ENCODE measurements at places on chromosomes 1 and 21.

- no peak for DNase-seq
Observed at GRCh38 chr1:241962153-241962552, 4.6 kb downstream of the BECN2 start.

DNA sequence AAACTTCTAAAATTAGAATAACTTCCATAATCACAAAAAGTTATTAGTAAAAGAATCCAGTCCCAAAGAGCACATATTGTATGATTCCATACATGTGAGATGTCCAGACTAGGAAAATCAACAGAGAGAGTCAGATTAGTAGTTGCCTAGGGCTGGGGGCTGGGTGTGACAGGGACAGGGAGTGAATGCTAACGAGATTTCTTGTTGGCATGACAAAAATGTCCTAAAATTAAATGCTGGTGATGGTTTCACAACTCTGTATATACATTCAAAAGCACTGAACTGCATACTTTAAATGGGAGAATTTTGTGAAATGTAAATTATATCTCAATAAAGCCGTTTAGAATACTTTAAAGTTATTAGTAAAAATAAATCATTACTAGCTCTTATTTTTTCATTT lies 92.2 kb downstream of the SLC44A5 start:
- DNase-seq = no peak

DNA sequence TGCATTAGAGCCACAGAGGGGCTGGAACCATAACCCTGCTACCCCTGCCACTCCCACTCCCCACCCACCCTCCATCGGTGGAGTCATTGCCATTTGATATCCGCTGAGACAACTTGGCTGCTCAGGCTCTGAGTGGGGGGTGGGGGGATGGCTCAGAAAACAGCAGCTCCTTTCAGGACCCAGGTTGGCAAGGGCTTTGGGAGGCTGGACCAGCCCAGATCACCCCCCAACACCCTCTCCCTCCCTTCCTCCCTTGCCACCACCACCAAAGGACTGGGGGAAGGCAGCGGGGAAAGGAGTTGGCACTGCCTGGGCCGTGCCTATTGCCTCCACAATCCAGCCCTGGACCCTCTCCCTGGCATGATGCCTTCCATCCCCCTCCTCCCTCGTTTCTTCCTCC lies 1.7 kb downstream of the KCNJ10 start:
- DNase-seq = no peak

- no peak for DNase-seq
Observed at GRCh38 chr21:27571706-27572105, 604.8 kb upstream of the ADAMTS5 start.

GRCh38 chr1:11590395-11590794 lies 63.8 kb downstream of the FBXO2 start:
- DNase-seq = no peak

- peak; percentile 13 for DNase-seq
Observed at GRCh38 chr1:111904478-111905218, 84.8 kb downstream of the KCND3 start.

DNA sequence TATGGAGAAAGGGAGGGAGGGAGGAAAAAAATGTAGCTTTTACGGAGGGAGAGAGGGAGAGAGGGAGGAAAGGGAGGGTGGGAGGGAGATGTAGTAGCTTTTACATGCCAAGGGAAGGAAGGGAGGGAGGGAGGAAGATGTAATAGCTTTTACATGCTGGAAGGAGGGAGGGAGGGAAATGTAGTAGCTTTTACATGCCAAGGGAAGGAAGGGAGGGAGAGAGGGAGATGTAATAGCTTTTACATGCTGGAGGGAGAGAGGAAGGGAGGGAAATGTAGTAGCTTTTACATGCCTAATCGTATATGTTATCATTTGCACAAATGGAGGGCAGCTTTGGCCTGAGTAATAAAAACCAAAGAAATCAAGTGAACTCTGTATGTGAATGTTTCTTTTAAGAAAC lies 35.6 kb downstream of the EEIG2 start:
- peak; percentile 69 for DNase-seq

DNA sequence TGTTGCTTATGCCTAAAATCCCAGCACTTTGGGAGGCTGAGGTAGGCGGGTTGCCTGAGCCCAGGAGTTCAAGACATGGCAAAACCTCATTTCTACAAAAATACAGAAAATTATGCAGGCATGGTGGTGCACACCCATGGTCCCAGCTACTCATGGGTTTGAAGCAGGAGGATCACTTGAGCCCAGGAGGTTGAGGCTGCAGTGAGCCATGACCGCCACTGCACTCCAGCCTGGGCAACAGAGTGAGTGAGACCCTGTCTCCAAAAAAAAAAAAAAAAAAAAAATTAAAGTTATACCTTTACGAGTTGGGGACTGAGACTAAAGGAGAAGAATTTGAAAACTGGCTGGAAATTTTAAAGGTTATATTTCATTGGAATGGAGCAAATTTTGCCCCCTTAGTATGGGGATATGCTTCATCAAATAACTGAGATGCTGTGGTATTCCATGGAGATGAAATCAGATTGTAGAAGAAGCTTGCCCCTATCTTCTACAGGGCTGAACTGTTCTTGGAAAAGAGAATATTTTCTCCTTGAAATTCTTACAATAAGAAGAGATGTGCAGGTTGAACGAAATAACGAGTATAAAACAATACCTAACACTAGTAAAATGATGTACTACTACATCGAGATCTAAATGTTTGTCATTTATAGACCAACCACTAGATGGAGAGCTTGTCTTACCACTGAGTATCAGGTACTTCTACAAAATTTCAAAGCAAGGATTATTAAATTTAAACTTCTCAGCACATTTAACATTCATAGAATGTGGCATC lies 34.9 kb upstream of the SCYL3 start:
- DNase-seq = peak; percentile 36

GRCh38 chr1:105485207-105485606 lies 1571.3 kb upstream of the PRMT6 start:
- DNase-seq = no peak

DNA sequence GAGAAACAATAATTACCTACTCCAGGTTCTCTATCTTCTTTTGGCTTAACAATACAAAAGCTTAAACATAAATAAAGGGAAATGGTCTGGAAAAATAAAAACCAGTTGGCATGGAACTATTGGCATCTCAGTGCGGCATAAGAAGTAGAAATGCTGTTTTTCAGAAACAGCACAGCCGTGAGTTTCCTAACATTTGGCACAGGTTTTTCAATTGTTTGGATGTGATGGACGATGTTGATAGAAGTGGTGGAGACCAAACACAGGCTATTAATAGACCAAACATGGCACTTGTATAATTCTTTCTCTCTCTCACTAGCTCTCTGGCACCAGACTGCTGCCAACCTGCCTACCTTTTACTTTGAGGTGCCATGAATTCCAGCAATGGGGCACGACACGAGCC lies 36.2 kb downstream of the KCNN3 start:
- DNase-seq = no peak

- no peak for DNase-seq
Observed at GRCh38 chr1:86858524-86859261, 55.2 kb downstream of the SELENOF start.

- no peak for DNase-seq
Observed at GRCh38 chr1:231059566-231060193, 19.6 kb upstream of the FAM89A start.

DNA sequence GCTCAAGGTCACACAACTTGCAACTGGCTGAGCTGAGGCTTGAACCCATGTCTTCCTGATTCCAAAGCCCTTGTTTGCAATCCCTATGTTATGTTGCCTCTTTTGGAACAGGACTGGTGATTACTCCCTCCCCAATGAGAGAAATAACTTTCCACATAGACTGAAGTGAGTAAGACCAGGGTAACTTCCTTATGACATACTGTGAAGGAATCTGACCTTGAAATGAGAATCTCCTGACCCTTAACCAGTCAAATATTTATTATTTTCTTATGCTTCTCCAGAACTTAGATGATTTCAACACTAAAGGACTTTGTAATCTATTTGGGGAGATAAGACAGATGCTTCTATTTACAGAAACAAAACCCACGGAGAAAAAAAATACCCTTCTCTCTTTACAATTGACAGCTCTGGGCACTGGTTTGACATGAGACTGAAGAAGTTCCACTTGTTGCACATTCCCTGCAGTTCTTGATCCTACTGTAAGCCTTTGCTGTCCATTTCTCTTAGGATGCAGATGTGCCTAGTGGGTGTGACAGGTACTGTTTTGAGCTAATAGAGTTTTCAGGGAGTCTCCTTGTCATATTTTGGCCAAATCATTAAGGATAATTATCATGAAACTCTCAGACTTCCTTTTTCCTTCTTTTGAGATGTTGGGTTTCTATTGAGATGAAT lies 3.9 kb upstream of the RPTN start:
- no peak for DNase-seq

- peak; percentile 81 for DNase-seq
Observed at GRCh38 chr1:54715493-54716298, at the start of gene TTC4. Gene TTC4 (plus strand): TSS chr1:54715861. CDS start chr1:54715909, 48 bp downstream.

DNA sequence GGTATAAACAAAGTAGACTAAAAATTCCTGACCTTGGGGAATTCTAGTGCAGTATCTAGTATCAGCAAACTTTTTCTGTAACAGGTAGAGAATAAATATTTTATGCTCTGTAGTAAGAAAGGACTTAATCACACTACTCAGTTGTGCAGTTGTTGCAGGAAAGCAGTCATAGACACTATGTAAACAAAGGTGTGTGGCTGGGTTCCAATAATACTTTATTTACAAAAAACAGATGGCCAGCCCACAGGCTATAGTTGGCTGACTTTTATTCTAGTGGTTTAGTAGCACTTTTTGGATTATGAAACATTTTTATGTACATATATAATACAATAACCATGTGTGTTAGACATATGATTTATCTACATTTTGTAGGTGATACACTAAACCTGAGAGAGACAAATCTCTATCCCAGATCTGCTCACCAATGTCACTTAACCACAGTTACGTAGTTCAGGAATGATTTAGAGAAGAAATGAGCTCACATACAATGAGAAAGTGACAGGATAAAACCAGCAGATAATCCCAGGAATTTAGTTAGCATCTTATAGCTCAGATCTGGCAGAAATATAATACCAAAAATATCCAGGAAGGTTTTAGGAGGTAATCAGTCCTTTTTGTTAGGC lies 56.1 kb downstream of the MIER1 start:
- no peak for DNase-seq

DNA sequence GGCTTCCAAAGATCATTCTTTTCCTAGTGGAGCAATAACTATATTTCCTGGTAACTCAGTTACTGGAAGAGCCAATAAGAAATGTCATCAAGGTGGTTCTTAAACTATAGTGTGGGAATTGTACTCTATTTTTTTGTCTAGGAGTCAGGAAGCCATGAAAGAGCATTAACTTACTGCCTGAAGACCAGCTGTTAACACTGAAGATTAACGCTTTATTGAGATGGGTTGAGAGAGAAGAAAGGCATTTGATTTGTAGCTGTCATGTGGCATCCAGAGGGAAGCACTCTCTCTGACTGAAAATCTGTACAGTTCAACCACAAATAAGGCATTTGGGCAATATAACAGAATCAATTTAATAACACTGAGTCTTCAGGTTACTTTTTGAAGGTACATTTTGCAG lies 76.0 kb downstream of the DNM3 start:
- no peak for DNase-seq

GRCh38 chr1:71296551-71297134 lies 215.8 kb upstream of the ZRANB2 start:
- no peak for DNase-seq

DNA sequence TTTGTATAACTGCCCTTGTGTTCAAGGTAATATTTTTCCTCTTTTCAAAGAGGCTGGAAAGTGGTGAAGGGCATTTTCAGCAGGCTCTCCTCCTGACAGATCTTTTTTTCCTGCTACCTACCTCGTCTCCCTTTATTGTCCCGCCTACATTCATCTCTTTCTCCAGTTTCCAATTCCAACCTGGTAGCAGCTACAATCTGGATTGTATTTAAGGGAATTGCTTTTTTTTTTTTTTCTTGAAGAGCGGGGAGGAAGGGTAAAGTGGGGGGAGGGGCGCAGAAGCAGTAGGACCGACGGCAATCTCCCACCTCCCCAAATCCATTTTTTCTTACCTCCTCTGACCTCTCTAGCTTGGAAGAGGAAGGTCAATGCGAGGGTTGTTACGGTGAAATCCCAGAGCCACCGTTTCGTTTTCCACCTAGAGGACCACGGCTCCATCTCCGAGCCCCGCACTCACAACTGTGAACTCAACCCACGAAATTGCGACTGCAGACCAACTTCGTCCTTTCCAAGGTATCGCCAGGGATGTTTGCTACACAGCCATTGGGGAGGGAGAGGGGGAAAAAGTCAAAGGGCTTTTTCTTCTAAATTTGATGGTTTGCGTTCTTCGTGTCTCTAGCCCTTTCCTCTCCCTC lies 464 bp downstream of the COL11A1 start:
- DNase-seq = peak; percentile 8

GRCh38 chr1:112721966-112722524 lies 6.9 kb upstream of the PPM1J start:
- DNase-seq = no peak

DNA sequence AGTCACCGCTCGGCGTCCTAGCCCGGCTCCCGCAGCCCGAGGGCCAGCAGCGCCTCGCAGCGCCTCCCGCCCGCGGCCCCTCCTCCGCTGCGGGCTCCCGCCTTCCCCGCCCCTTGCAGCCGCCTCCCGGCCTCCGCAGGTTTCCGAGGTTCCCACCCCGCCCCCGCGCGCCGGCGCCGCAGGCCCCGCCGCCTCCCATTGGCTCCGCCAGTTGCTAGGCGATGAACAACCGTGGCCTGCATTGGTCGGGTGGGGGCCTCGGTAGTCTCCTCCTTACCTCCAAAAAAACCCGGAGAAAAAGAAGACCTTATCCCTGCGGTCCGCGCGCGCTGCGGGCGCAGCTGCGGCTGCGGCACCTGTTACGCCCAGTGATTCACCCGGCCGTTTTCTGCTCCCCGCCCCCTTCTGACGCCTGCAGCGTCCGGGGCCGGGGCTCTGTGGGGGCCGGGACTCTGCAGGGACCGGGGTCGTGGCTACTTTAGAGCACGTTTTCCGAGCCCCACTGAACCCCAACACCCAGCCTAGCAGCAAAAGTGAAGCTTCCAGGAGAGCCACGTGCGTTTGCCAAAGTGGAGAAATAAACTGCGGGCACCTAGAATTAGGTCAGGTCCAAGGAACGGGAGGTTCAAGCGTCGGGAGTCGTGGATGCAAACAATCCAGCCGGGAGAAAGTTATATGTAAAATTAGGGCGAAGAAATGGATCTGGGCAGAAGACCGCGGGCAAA lies at the start of gene SSX2IP:
SSX2IP (minus strand) TSS at position 65 of the 725 bp plus-strand sequence. CDS start 19,242 bp downstream, outside the sequence.
- peak; percentile 96 for DNase-seq

GRCh38 chr1:32390904-32391870 lies 3.1 kb downstream of the BSDC1 start:
- no peak for DNase-seq
